NCI-H1930 (cell line): ENCODE measurements at places on chromosomes 5 and 9.

GRCh38 chr5:135222771-135223170 lies 176.3 kb downstream of the MACROH2A1 start:
- DNase-seq, result no peak

GRCh38 chr9:91775011-91775707 lies 174.9 kb downstream of the ROR2 start:
- peak; percentile 36 for DNase-seq

GRCh38 chr5:72841756-72842535 lies 25.5 kb downstream of the TNPO1 start:
- DNase-seq, result no peak

DNA sequence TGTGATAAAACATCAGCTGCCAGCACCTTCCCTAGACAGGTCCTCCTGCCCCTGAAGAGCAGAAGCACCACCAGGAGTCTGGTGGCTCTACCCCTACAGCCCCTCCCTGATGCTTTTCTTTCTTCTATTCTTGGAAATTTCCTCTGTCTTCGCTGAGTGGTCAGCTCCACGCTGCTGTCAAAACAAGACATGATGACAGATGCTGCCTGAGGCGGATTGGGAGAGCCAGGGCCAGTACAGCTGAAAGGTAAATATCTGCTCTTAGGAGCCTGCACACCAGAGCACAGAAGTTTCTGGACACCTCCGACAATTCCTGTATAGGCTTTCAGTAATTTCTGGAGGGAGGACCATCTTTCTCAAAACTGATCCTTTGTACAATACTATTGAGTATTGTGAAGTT lies 4.7 kb upstream of the OR1Q1 start:
- no peak for DNase-seq

DNA sequence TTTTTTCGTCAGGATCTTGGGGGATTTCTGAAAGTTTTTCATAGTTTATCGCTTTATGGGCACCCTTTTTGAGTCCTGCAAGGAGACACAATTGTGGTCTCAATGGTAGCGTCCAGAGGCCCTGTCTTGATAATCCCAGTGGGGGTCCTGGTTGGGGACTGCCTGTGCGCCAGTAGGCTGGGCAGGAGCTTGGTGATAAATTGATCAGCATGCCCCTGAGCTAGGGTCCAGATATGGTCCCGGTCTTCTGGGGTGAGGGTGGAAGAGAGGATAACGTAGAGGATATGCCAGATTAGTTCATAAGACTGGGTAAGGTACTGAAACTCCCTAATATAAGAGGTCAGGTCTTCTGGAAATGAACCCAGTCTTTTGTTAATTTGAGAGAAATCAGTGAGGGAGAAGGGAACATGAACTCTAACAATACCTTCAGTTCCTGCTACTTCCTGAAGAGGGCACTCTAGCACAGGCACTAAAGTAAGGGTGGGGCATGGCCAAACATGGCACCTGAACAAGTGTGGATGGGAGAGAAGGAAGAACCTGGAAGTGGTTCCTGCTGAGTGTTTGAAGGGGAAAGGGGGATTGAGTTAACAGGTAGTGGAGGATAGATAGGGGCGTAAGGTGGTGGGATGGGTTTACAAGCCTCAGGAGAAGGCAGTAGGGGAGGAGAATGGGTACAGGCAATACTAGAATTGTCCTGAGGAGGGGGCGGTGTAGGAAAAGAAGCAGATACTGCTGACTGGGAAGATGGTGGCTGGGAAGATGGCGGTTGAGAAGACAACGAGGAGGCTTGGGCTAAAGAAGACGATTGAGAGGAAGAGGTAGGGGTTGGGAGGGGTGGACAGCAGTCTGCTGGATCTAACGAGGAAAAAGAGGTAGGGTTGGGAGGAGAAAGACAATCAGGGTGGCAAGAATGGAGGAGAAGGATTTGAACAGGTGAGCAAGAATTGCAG lies 33.8 kb upstream of the ANXA2R start:
- DNase-seq, result peak; percentile 46

DNA sequence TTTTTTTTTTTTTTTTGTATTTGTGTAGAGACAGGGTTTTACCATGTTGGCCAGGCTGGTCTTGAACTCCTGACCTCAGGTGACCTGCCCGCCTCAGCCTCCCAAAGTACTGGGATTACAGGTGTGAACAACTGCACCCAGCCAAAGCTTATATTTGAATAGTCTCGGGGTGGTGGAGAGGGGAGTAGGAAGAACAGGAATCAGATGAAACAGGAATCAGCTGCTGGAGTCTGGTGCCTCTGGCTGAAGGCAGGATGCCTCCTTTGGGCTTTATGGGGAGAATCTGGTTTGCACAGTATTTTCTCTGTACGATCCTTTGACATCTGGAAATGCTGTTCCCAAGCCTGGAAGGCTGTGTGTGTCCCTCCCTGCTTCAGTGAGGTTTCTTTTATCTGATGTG lies 10.9 kb downstream of the C5orf52 start:
- no peak for DNase-seq

DNA sequence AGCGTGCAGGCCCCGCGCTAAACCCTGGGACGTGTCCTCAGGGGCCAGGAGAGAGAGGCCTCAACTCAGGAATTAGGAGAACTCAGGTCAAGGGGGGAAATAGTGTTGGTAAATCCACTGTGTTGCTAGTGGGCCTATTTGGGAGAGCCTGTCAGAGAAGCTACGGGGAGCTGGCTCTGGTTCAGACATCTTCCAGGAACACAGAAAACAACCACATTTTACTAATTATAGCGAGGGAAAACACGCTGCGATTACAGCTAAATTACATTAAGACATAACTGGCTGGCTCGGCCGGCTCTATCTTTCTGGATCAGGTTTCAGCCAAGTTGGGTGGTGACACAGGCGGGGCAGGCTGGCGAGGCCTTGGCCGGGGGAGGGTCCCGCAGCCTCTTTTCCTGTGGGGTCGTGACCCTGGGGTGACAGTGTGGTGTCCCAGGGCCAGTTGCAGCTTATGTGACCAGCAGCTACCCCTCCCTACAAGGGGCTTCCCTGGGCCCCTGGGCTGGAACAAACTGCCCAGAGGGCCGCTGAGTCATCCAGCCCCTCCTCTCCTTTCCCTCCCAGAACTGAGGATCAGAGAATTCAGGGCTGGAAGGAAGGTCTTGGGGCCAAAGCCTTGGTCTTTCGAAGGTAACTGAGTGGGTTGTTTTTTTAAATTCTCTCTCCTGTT lies 75.1 kb downstream of the FGF18 start:
- DNase-seq, result no peak

GRCh38 chr5:167912941-167913665 lies 378.3 kb upstream of the WWC1 start:
- no peak for DNase-seq

GRCh38 chr9:107970726-107971125 lies 481.2 kb upstream of the KLF4 start:
- no peak for DNase-seq

DNA sequence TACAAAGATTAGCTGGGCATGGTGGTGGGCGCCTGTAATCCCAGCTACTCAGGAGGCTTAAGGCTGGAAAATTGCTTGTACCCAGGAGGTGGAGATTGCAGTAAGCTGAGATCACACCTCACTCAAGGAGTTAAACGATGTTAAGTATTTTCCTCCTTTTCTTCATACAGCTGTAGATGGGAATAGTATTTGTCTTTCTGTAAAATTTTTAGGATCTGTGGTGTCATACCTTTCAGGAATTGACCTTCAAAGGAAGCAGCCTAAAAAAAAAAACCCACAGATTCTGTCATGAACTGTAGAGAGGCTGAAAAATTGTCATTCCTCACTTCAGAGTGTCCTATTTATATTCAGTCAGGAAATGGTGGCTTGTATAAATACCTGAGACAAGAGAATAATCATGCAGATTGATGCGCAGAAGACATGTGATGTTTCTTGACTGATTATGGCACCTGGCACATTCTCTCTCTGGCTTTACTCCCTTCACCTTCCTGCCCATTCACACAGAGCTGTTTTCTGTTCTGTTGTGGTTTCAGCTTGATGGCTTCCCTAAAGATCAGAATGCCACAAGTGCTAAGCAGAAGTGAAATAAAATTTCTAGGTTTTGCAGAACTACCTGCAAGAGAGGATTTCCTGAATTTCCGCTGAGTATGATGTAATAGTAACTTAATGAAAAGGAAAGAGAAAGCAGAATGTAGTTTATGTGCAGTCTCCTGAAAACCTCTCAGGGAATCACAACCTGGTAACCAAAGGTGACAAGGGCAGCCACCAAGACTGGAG lies 3.8 kb downstream of the IFNA1 start:
- DNase-seq, result no peak

GRCh38 chr5:137937994-137938750 lies 48.9 kb downstream of the PKD2L2 start:
- no peak for DNase-seq

DNA sequence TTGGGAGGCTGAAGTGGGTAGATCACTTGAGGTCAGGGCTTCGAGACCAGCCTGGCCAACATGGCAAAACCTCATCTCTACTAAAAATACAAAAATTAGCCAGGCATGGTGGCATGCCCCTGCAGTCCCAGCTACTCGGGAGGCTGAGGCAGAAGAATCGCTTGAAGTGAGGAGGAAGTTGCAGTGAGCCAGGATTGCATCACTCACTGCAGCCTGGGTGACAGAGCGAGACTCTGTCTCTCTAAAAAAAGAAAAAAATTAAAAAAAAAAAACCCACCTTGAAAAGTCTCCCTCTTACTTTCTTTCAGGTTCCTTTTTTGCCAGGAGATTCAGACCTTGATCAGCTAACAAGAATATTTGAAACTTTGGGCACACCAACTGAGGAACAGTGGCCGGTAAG lies 34.2 kb downstream of the CDK7 start:
- DNase-seq, result no peak

GRCh38 chr9:33103501-33104281 lies 27.2 kb upstream of the SMU1 start:
- DNase-seq, result no peak

DNA sequence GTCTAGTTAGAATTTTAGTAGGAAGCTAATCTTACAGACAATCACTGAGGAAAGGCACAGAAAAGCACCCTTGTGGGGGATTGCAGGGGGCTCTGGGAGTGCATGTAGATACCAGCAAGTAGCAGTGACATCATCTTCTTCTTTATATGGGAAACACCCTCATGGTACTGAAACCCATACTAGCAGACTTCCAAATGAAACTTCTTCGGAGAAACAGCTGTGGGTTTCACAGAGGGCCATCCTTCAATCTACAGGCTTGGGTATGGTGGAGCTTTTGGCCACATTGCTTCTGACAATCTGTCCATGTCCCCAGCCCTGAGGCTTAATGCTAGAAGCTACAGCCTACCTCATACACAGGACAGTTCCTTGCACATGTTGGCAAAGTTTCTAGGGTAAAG lies 165.2 kb upstream of the NFIB start:
- peak; percentile 52 for DNase-seq

- DNase-seq, result no peak
Observed at GRCh38 chr9:114122136-114123027, 23.3 kb upstream of the KIF12 start.

GRCh38 chr5:5179597-5179996 lies 39.5 kb downstream of the ADAMTS16 start:
- no peak for DNase-seq

DNA sequence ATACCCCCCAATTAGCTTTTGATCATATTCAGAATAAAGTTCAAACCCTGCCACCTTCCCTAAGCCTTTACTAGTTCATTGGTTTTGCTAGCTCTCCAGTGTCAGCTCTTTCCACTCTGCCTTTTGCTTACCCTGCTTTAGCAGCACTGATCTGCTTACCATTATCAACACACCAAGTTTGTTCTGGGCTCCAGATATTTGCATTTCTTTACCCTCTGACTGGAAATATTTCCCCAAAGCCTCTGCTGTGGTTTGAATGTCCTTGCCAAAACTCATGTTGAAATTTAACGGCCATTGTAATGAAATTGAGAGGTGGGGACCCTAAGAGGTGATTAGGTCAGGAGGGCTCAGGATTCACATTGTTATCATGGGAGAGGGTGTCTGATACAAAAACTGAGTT lies 99.5 kb downstream of the GCNT1 start:
- no peak for DNase-seq

GRCh38 chr9:34246453-34246852 lies 67.6 kb downstream of the UBAP1 start:
- no peak for DNase-seq

GRCh38 chr5:138466900-138467710 lies 1.8 kb downstream of the EGR1 start:
- no peak for DNase-seq

DNA sequence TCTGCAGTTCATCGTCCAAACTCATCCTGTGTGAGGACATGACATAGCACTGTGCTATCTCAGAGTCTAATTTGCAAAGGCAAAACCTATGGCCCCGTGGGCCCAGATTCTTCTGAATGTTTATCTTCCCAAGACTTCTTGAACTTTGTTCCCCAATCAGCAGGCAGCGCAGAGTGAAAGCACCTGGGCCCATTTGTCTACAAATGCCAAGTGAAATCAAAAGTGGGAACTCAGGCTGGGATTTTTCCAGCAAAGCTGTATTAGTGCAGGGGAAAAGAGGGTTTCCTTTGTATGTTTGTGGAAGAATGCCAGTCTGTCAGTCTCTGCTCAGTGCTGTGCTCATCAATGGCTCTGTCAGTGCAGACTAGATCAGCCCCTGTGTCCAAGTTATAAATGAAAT lies 55.8 kb downstream of the FOXD1 start:
- no peak for DNase-seq

- no peak for DNase-seq
Observed at GRCh38 chr5:175922192-175922885, 45.8 kb downstream of the THOC3 start.

DNA sequence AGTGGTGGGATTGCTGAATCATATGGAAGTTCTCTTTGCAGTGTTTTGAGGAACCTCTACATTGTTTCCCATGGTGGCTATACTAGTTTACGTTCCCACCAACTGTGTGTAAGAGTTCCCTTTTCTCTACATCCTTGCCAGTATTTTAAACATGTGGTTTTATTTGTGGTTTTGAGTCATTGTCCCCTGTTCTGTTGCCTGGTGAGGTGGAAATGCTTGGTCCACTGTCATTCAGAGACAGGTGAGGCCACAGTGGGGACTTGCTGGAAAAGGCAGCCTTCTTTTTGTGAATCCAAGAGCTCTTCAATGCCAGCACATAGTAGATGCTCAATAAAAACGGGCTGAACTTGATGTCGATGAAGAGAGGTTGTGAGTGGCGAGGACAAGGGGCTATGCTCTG lies 44.2 kb downstream of the SH3PXD2B start:
- no peak for DNase-seq

DNA sequence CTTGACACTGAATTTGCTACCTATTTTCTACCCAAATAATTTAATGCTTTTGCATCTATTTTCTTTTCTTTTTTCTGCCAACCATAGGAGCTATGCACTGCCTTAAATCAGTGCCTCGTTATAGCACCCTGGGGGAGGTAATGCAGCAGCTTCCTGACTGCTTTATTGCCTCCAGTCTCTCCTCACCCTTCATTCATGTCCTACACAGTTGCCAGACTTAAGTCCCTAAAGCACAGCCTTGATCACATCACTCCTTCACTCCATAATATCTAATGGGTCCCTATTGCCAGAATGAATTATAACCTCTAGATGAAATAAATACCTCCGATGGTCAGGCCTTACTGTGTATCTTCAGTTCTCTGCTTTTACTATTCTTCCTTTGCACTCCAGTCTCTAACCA lies 211.2 kb upstream of the GLRA1 start:
- no peak for DNase-seq

GRCh38 chr9:133371261-133371711 lies 4.6 kb downstream of the SURF4 start:
- no peak for DNase-seq

GRCh38 chr5:179192185-179192890 lies 132.2 kb downstream of the ZNF354C start:
- no peak for DNase-seq
